ENCODE measurements at places on chromosomes 6 and 20. TPM values are rescaled to one million over a fixed set of nuclear protein-coding genes. Genes with fewer than 3 reads are reported as not detected.

- DNase-seq = peak; percentile 60
Measured at GRCh38 chr6:35415065-35415891, 36.9 kb upstream of the FANCE start.

DNA sequence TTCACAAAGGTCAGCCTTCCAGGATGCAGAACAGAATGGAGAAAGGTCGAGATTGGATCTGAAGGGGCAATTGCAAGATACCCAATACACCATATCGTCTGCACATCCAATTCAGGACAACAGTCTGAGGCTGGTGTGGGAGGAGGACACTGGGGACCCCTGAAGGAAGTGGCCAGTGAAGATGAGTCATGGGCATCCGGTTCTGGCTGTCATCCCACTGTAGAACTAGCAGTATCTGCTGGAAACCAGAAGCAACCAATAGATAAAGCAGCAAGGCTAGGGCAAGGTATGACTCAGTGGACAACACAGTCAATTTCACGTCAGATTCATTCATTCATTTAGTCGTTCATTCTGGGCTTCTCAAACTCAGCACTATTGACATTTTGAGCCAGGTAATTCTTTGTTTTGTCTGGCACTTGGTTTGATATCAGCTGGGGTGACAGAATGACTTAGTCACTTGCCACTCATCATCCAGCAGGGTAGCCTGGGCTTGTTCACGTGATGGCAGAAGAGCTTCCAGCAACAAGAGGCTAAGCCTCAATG is 30.3 kb upstream of the SHLD1 start:
- no peak for DNase-seq

DNA sequence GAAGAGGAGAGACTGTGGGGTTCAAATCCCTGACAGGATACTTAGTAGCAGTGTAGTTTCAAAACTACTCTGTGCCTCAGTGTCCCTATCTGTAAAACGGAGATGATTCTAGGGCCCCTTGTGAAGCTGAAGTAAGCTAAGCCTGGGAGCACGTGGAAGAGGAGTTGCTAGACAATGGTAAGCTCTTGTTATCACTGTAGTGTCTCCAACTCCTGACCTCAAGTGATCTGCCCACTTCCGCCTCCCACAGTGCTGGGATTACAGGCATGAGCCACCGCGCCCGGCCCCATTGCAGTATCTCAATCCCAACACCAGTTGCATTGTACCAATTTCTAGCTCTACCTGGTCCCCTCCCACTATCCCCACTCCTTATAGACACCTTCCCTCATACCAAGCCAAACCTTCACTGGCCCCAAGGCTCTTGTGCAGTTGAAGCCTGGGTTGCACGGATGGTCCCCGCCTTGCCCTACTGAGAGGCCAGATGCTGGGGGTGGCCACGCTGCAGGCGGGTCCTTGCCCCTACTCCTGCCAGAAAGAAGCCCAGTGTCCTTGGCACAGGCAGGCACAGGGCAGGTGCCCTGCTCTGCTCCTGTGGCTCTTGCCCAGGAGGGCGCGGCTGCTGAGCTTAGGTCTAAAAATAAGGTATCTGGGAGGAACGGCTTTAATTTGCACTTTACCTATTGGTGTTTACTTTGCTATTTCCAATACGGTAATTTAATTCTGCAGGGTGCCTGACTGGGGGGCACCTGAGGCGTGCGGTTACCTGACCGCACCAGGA is 118.1 kb downstream of the VEGFA start:
- no peak for DNase-seq

GRCh38 chr6:10576226-10576625 is 55.1 kb downstream of the GCNT2 start:
- no peak for DNase-seq

GRCh38 chr20:1845163-1845523 is 50.1 kb upstream of the SIRPA start:
- no peak for DNase-seq

DNA sequence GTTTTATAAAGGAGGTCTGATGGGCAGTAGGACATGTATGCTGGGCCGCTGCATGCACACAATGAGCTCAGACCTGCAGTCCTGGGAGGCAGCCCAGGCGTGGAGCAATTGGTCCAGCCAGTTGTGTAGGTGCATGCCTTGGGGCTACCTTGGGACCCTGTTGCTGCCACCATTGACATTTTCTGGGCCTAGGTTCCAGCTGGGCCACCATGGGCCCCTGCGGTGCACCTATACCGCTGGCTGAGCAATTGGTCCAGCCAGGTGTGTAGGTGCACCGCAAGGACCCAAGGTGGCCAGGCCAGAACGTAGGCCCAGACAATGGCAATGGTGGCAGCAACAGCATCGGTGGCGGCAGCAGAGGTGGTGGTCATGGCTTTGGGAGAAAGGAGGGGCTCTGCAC is 143.9 kb downstream of the PXDC1 start:
- no peak for DNase-seq

DNA sequence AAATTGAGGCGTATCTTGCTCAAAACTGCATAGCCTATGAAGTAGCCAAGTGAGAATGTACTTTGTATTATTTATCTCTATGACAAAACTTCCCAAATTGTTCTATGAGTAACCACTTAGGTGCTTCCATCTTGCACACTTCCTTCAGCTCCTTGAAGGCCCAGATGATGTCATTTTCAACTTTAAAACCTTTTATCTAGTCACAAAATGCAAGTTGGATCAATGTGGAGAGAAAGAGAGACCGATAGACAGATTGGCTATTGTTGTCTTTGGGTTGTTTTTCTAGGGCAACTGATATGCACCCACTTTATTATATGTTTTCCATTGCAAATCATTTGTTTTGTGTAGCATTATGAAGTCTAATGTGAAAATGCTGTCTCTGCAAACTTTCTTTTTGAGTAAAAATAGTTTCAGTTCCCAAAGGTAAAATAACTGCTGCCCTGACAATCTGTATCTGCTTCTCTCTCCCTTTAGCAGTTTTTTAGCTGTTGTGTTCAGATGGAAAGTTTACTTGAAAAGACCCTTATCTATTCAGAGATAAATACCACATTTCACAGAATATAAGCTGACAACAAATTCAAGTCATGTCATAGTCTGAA is 73.7 kb upstream of the CITED2 start:
- no peak for DNase-seq

GRCh38 chr20:15204234-15204633 is 866.8 kb upstream of the FLRT3 start:
- DNase-seq = no peak

DNA sequence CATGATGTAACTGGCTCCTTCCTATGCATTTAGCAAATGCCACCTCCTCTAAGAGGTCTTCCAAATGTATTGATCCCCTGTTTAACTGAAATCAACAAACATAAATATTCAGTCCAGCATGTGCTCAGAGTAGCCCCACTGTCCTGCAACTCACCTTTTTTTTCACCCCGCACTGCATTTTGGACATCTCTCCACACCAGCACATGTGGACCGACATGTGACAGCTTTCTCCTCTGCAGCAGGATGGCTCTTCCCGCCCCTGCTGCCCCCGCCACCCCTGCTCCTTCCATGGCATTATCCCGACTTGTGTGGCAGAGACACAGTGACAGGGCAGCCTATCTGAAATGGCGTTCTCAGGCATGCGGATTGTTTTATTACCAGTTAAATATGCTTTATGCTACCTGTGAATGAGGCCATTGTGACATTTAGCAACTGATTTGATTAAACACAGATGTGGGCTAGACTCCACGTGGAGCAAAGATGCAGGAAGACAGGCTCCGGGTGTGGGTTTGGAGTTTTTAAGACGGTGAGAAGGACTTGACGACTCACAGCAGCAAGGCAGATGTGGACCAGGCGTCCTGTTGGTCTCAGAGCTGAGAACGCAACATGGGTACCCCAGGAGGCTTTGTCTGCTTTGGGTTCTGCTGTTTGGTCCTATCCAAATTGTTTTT is 161.2 kb downstream of the EYA2 start:
- DNase-seq = no peak

SAPCD1 gene
- 3.7 TPM for total RNA-seq
